ENCODE measurements at places on chromosomes 16 and 17.

DNA sequence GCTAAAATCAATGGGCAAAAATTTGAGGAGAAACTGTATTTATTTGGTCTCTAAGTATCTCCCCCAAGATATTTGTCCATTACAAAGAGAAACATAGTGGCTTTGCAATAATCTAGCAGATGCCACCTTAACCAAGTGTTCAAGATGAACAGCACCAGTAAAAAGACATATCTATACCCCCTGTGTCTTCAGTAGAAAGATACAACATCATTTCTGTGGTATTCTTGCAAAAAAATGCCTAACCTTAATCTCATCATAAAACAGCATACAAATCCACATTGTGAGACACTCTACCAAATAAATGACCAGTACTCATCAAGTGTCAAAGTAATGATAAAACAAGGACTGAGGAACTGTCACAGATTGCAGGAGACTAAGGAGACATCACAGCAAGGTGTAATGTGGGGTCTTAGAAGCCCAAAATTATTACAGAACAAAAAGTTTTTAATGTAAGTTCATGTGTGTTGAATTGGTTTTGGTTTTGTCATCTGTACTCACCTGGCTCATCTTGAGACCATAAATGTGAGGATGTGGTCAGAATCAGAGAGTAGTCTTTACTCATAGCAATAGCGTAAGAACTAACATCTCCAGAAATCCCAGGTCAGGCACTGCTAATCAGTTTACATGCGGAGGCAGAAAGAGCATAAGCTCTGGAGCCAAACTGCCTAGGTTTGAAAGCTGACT lies 77.2 kb downstream of the AATF start:
- DNase-seq = no peak

GRCh38 chr17:48503747-48504146 lies 27.1 kb downstream of the HOXB1 start:
- DNase-seq = no peak

DNA sequence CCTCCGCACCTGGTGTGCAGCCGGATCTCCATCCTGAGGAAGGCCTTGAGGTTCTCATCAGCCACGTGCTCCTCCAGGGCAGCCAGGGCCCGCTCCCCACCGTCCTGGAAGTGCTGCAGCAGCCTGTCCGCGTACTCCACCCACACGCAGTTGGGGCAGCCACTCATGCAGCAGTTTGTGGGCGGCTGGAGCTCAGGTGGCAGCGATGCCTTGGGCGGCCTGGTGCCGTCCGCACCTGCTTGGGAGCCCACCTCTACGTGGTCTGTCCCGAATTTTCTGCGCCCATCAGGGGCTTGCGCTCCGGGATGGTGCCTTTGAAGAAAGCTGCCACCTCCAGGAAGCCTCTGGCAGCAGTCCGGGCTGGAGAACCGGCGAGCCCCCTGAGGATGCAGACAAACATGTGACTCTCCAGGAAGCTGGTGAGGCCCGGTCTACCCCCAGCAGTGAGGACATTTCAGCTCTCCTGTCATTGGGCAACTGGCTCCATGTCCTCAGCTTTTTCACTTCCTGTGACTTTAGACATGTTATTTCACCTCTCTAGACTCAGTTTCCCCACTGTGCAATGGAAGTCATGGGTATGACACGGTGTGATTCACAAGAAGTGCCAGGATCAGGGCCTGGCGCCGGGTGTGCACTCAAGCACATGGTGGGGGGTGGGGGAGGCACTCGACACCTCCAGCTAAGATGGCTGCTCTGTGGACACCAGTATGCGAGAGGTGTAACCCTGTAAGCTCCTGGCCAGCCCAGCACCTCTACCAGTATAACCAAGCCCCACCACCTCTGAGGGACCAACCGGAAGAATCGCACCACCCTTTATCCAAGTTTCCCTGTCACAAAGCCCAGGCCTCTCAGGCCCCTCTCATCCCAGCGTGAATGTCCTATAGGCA lies 957 bp downstream of the OXLD1 start:
- DNase-seq = no peak

GRCh38 chr16:85929259-85929721 lies 30.3 kb downstream of the IRF8 start:
- DNase-seq = no peak

- DNase-seq = no peak
Measured at GRCh38 chr17:12362853-12363455, 302.7 kb upstream of the MYOCD start.

- no peak for DNase-seq
Measured at GRCh38 chr17:52134641-52135040, 23.9 kb downstream of the CA10 start.

- DNase-seq = no peak
Measured at GRCh38 chr16:74951681-74952080, 33.2 kb downstream of the WDR59 start.

GRCh38 chr16:28081391-28081968 lies 18.0 kb upstream of the GSG1L start:
- no peak for DNase-seq

DNA sequence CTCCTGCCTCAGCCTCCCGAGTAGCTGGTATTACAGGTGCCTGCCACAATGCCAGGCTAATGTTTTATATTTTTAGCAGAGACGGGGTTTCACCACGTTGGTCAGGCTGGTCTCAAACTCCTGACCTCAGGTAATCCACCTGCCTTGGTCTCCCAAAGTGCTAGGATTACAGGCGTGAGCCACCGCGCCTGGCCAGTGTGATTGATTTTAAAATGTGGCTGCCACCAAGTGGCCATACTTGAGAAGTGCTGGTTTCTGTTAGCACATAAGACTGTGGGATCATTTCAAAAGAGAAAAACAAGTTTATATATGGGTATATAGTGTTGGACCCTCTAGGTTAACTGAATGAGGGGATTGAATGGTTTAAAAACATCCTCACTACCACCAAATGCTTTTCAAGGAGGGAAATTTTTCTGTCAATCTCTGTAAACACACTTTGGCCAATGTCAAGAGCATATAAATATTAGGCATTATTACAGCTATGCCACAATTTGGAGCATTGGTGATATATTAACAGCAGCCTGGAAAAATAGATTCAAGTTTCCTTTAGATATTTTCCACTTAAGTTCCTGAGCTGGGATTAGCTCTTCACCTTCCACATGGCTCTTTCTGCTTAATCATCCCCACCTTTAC lies 13.5 kb upstream of the DHRS13 start:
- no peak for DNase-seq

DNA sequence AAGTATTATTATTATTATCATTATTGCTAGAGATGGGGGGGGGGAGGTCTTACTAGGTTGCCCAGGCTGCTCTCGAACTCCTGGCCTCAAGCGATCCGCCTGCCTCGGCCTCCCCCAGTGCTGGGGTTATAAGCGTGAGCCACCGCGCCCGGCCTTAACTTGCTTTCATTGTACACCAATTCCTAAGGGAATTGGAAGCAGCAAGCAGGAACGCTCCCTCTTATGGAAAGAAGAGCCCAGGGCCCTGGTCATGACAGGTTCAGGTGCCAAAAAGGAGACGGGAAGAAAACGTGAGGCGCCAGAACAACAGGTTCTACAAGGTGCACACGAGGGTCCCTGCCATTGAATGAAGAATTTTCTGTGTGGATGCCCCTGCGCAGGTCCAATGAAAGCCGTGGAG lies 540 bp upstream of the RPL38 start:
- DNase-seq = no peak

DNA sequence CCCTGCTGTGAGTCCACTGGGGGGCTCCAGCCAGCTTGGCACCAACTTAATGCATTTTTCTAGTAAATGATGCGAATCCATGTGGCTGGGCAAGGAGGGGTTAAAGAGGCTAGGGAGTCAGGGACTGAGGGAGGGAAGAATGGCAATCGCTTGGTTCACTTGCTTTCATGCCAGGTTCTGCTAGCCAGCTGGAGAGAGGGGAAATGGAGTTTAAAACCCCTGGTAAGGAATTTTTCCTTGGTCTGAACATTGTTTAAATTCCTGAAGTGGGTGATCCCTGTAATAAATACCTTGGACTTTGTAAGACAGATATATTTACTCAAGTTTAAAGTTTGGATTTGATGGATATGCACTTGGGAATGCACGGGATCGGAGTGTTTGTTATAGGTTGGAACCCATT lies 22.8 kb downstream of the ANKFN1 start:
- DNase-seq = no peak
